ENCODE measurements at places on chromosomes 5 and 9.

- DNase-seq, result no peak
Observed at GRCh38 chr5:132096904-132097303, 23.3 kb downstream of the CSF2 start.

- DNase-seq, result no peak
Observed at GRCh38 chr9:136589766-136590763, 44.2 kb upstream of the NOTCH1 start.

- no peak for DNase-seq
Observed at GRCh38 chr9:18261181-18261580, 212.8 kb upstream of the ADAMTSL1 start.

DNA sequence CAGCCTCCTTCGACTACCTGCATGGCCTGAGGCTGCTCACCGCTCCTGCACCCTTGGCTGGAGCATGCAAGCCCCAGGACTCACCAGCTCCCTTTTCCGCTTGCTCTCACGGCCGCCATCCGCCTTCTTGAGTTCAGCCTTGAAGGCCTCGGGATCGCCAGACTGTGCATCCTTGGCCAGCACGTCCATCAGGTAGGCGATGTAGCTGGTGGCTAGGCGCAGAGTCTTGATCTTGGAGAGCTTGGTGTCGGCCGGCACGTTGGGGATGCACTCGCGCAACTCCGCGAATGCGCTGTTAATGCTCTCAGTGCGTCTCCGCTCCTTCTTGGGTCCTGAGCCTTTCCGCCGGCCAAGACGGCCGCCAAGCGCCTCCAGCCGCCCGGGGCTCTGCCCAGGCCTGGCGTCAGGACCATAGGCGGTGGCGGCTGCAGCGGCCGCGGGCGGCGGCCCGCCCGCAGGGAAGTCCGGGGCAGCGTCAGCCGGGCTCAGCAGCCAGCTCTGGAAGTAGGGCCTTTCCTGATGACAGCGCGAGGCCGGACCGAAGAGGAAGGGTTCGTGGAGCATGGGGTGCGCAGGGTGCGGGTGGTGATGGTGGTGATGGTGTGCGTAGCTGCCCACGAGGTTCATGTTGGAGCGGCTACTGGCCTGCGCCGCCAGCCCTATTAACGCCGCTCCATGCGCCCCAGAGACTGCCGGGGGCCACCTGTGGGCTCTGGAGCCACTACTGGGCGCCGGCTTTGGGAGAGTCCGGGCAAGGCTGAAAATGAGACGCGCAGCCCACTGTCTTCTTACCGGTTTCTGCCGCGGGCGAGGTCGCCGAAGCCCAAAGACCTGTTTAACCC is 424 bp downstream of the HAND1 start:
- DNase-seq, result peak; percentile 21

DNA sequence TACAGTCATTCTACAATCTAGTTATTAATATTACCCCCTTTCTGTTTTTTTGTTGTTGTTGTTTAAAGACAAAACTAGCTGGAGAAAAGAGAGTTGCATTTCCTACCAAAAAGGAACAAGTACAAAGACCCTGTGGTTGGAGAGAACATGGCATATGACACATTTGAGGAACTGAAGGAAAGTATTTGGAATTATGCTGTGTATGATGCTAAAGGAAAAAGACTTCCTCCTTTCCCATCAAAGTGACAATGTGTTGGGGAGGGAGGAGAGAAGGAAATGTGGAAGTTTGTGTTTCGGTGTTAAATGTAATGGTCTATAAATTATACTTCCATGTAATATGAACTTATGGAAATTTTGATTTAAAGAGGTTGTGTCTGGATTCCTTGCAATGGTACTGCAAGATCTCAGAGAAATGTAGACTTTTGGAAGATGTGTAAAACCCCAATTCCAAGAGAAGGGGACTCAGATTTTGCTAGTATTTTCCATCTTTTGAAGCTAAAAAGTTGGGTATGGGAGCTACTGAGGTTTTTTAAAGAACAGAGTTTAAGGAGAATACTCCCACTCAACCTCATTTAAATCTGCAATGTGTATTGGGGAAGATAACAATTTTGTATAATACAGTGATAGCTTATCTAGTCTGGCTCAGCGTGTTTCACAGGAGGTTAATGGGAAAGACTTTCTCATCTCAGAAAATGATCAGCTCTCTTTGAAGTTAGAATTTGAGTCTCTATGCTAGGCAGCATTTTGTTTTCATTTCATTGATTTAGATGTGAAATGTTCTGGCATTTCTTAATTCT is 15.4 kb upstream of the TNFSF8 start:
- no peak for DNase-seq

DNA sequence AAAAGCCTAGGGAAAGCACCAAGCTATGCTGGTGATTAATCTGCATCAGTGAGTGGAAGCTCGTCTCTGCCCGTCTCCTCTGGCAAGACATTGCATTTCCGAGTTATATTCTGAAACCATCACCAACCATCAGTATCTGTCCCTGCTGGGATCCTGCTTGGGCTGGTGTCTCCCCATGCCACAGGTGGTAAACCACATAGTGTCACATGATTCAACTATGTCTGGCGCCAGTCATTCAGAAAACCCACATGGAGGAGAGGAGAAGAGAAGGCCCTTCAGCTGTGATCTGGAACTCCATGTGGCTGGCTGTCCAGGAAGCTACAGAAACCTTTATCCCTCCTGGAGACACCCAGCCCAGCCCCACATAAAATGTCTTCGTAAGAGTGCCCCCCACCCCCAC is 4.8 kb downstream of the IL9 start:
- no peak for DNase-seq

- DNase-seq, result no peak
Observed at GRCh38 chr9:14258156-14258555, 55.8 kb downstream of the NFIB start.

GRCh38 chr5:109692852-109693251 is 3.1 kb downstream of the MAN2A1 start:
- DNase-seq, result no peak

DNA sequence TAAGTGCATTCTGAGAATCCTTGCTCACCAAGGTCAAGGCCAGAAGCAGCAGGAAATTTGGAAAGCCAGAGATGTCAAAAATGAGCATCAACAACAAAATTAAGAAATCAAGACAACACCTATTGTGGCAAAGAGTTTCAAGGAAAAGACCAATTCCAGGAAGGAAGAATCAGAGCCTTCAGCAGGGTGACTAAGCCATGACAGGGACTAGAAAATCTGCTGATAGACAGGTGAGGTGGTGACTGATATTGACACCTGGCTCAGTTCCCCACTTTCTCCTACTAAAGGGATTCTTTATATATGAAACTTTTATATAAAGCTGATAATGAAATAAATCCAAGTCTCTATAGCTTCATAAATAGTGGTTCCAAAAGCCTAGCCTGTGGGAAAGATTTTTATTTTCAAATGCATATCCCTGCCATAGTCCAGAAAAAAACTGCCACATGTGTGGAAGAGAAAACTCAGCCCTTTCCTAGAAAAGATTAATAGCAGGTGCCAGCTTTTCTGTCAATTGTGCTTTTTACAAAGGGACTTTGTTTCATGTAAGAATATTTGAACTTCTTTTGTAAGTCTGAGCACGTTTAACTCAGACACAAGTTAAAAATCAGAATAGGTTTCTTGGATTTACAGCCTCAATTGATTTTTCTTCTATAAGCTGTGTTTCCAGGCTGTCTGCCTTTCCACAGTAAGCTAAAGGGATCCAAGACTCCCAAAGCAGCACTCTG is 81.1 kb upstream of the GRAMD2B start:
- no peak for DNase-seq
